Gastrocnemius medialis (tissue), 4 donors: ENCODE measurements at places on chromosomes 12 and 14. TPM values are rescaled to one million over a fixed set of nuclear protein-coding genes. Genes with fewer than 3 reads are reported as not detected.

- no peak for DNase-seq
These were observed 94.3 kb upstream of the GPHB5 start for GRCh38 chr14:63413009-63413408.

DNA sequence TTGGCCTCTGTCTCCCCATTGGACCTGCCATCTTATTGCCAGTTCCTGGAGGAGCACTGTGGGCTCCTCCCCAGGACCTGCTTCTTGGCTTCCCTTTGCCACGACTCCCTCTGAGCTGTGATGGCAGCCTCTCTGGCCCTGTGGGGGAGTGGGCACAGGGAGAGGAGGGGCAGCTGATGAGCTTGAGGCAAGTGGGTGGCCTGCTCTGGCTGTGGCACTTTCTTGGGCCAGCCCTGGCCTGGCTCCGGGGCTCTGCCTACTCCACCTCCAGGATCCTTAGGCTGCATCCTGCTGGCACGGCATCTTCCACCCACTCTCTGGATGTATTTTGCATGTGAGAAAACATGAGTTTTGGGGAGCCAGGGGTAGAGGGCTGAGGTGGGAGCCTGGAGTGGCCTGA lies 32.6 kb upstream of the MUCL1 start:
- DNase-seq, result no peak

DNA sequence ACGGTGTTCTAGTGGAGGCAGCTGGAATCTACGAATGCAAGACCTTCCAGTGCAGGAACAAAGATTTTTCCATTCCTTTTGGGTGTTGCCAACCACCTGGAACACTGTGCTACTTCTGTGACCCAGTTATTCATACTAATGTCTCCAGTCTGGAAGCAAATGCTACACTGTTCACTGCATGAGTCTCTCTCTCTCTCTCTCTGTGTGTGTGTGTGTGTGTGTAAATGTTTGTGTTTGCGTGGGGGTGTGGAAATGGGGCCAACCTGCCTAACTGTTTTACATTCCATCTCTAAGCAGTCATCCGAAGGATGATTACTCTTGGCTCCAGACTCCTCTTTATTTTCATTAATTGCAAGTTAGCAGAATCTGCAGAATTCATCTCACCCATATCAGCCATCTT lies 29.9 kb upstream of the YBX3 start:
- DNase-seq, result no peak

- peak; percentile 66 for DNase-seq
These were observed 642 bp downstream of the SLC38A2 start for GRCh38 chr12:46371718-46372543.

DNA sequence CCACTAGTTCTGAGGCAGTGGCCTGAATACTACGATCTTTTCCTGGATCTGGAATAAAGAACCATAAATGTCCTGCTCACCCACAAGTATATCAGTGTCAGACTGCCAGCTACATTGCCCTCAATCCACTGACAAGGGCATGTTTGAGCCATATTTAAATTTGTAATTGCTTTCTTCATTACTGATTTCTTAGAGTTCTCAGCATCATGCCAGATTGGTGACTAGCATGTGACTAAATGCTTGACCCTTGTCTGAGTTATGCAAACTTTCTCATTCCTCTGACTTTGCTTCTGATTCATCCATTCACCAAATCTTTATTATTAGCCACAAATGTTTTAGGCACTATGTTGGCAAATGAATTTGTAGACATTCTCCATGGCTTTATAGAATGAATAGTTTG lies 143.6 kb upstream of the SLC16A7 start:
- DNase-seq, result no peak

DNA sequence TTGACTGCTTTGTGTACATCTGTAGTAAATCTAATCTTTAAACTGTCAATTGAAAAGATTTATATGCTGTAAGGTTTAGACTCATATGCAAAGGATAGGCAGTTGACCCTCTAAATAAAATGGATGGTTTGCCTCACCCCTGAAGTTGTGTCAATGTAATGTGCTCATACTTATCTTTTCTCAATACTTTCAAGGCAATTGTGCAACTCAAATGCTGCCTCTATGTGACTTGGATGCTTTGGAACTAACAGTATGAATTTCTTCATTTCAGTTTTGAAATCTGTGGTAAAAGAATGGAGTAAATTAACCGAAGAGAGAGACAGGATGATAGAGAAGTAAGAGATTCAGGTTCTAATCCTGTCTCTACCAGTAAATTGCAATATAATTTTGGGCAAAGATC lies 9.7 kb downstream of the PDE6H start:
- DNase-seq, result no peak

GRCh38 chr14:39772627-39773026 lies 340.4 kb upstream of the FBXO33 start:
- DNase-seq, result no peak

DNA sequence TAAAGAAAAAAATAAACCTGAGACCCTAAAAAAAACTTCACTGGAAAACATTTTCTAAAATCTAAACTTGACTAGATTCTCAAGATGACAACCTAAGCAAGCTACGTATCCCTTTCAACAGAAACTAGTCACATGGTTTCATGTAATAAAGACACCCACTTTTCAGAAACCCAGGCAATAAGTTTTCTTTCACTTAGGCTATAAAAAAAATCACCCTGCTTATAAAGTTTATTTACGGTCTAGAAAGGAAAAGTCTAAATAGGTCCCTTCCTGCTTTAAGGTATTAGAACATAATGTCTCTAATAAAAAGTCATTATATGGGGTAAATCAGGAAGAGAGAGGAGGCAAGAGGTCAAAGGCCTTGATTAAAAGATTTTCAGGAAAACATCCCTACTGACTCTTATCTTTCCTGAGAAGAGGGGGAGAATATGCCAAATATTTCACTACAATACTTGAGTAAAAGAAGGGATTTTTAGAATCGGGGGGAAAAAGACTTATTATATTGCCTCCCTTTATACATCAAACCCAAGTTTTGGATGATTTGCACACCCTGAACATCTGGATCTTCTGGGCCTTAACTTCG lies 9.5 kb downstream of the CLIP1 start:
- no peak for DNase-seq

- DNase-seq, result no peak
These were observed 157.4 kb downstream of the PTCSC3 start for GRCh38 chr14:36019126-36019525.

GRCh38 chr12:32148372-32148771 lies 41.7 kb downstream of the BICD1 start:
- DNase-seq, result no peak

GRCh38 chr12:97597031-97597751 lies 134.6 kb downstream of the RMST start:
- DNase-seq, result no peak

The KRT5 gene
- not detected for total RNA-seq

The SLC24A4 gene
- 0.49 TPM for total RNA-seq

The NINJ2 gene
- total RNA-seq, result 106 TPM

The BICDL1 gene
- total RNA-seq, result 1.4 TPM
